ENCODE measurements at places on chromosomes 7 and 10.

DNA sequence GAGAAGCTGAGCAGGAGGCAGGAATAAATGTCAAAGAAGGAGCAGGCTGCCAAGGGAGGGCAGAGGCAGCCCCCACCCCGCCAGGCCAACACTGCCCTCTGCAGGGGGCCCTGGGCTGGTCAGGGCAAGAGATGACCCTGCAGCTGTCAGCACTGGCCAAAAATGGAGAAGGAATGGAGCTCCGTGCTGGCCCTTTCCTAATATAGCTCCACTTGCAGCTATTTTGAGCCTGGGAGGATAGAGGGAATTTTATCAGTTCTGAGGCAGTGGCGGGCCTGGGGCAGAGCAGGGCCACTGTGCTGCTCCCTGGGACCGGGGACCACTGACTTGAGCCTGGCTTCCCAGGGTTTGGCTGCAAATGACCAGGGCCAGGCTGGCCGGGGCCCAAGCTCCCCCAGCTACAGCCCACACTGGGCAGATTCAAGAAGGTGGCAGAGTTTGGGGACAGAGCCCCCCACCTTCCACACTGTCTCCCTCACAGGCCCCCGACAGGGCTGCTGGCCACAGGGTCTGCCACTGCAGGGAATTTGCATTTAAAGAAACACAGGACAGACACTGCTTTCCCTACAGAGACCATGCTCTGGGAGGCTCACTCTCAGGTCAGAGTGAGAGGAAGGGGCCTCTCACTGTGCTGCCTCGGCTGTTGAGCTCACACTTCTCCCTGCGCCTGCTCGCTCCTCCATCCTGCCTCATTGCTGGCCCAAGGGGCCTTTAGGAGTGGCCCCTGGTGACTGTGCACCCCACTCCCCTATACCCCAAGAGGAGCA is 16.2 kb downstream of the LDB3 start:
- DNase-seq, result no peak

DNA sequence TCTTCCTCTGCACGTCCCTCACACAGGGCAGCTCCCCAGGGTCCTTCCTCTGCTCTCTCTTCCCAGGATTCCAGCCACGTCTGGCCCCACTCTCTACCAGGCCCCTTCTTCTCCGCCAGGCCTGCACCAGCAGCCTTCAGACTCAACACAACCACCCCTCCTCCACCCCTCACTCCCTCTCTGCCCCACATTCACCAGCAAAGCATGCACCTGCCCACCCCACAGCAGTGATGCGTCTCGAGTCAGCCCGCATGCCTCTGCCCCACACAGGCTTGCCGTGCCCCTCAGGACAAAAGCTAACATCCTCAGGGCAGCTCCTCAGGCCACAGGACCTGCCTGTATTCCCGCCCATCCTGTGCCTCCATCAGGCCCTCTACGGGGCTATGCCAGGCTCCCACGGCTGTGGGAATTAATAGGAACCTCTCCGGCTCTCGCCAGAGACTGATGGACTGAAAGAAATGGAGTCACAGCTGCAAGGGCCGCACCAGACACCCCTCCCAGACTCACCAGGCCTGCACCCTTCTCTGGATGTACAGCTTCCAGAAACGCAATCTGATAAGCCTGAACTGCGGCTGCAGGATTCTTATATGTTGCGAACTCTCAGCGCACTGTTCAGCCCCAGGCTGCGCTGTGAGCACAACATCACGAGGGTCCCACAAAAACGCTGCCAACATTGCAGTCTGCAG is 100.1 kb downstream of the CYTH3 start:
- no peak for DNase-seq

GRCh38 chr7:93861325-93861949 is 29.1 kb downstream of the TFPI2 start:
- DNase-seq, result no peak

- DNase-seq, result no peak
Measured at GRCh38 chr7:128948976-128949760, 11.4 kb downstream of the IRF5 start.

- DNase-seq, result no peak
Measured at GRCh38 chr7:34596887-34597286, 61.1 kb upstream of the NPSR1 start.

- DNase-seq, result no peak
Measured at GRCh38 chr7:67692425-67692824, 695.8 kb downstream of the TYW1 start.

DNA sequence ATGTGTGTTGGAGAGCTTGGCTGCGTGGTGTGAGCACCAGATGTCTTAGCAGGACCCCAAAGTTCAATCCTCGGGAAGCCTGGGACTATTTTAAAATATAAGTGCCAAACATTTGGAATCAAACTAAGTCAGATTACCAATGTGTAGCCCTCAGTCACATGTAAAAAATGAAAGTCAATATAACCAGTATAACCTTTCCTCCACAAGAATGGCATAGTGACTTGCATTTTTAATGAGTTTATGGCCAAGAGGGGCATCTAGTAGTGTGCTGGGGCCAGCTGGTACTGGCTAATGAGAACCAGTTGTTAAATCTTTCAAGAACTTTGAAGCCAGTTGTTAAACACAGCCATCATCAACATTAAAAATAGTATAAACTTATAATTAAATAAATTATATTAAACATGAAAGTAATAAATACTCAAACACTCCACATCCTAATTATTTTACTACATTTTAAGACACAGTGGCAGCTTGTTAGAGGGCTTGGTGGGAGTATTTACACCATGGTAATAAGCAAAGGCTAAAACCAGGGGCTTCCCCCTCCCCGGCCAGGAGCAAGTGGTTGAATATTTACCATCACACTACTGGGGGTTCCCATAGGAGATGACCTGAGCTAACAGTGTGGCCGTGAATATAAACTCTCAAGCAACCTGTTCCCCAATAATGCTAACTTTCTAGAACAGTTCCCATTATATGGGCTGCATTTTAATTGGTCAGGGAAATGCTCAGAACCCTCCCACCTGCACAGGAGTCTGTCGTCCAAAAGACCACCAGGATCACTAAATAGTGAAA is 7.9 kb upstream of the FAM170B start:
- DNase-seq, result no peak

GRCh38 chr7:33753881-33754525 is 151.3 kb upstream of the BMPER start:
- DNase-seq, result no peak

Data from activated naive CD4-positive, alpha-beta T cell treated with anti-CD3 and anti-CD28 coated beads, Interleukin-2, amount 50 U/mL, for 16 hours (primary cell).